Nephron progenitor cell (in vitro differentiated cells): ENCODE measurements at places on chromosomes 12 and 14.

GRCh38 chr14:33186656-33187055, 248.0 kb downstream of the NPAS3 start:
- DNase-seq, result no peak

GRCh38 chr14:77882098-77882497, 82.2 kb downstream of the ADCK1 start:
- DNase-seq, result no peak

GRCh38 chr14:89265234-89265633, 151.8 kb downstream of the FOXN3 start:
- DNase-seq, result no peak

DNA sequence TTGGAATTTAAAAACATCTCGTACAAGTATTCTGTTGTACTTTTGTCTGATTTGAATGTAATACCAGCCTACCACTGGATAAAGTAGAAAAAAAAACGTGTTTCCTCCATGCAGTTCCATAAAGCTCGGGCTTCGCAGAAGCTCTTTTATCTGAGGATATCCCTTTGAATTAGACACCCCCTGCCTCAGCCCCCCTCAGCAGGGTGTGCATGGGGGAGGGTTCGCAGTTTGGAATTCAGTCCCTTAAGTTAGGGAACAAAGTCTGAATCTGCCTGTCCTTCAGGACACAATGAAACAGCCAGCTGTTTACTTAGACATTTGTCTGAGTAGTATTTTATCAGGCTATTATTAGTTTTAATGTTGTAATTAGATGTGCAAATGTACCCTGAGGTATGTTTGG, 234.0 kb upstream of the CAND1 start:
- no peak for DNase-seq

GRCh38 chr14:83300476-83301064, 1766.9 kb upstream of the SEL1L start:
- no peak for DNase-seq

DNA sequence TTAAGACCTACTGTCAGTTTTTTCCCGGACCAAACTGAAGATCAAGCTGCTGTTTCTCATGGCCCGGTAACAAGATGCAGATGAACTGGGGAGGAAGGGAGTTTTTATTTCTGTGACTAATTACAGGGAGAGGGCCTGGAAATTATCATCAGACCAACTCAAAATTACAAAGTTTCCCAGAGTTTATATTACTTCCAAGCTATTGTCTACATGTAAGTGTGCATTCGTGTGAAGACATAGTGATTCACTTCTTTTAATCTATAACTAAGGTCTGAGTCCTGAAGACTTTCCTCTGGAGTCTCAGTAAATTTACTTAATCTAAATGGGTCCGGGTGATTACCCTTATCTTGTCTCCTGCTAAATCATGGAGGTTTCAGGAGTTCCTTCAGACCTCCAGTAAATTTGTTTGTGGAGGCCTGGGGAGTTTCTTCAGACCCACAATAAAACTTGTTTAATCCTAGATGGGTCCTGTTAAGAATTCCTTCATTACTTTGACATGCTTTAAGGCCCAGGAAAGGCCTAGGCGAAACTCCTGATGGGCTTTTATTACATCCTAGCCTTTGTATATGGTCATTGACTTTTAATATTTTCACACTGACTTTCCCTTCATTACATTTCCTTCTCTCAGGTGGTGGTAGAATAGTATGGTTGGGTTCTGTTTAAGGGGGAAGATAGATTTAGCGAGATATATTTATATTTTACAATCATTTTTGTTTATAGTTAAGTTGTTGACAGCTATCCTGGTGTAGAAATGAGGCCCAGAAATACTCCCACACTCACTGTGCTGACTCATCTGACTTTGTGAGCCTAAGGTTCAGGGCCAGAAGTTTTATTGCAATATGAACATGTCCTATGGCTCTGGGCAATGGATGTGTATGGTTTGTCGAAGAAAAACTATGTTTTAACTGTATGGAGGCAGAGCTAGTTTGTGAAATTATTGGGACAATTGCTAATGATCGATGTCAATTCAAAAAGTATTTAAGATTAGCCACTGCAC, 627.0 kb upstream of the FBXO33 start:
- DNase-seq, result no peak

DNA sequence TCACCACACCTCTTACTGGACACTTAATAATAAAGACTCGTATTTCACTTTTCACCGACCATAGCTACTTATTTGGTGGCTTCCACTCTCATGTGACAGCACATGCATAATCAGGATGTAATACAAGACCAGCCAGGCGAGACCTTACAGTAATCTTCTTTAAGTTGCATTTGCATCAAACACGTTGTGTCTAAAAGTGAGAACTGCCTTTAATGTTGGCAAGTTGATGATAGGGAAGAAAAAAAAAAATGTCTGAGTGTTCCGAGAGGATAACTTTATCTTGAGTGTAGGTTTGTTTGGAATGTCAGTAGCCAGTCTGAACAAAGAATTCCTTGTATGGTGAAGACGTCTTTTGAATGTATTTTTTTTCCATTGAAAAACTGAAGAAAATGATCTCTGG, 440.4 kb downstream of the ADAMTS20 start:
- no peak for DNase-seq

DNA sequence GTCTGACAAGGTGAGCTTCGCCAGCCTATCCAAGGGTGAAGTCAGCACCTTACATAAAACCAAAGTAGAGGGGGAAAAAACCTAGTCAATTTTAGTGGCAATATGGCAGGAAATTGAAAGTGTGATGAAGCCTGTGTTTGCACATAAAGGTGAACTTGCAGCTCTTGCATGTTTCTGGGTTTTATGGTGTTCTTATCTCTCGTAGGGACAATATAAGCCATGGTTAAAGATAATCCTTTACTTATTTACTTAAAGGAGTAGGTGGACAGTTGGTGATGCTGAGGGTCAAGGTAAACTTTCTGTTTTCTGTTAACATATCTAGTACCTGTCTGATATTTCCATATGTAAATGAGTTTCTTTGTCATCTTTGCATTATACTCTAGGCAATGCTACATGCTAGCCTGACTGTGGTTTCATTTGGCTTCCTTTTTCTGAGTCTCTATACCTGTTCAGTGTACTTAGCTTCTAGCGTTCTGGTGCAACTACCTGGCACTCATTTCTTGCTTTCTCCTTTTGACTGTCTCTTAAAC, 32.8 kb downstream of the CCDC91 start:
- DNase-seq, result no peak

- no peak for DNase-seq
Measured at GRCh38 chr12:16034136-16034817, 123.1 kb downstream of the DERA start.

DNA sequence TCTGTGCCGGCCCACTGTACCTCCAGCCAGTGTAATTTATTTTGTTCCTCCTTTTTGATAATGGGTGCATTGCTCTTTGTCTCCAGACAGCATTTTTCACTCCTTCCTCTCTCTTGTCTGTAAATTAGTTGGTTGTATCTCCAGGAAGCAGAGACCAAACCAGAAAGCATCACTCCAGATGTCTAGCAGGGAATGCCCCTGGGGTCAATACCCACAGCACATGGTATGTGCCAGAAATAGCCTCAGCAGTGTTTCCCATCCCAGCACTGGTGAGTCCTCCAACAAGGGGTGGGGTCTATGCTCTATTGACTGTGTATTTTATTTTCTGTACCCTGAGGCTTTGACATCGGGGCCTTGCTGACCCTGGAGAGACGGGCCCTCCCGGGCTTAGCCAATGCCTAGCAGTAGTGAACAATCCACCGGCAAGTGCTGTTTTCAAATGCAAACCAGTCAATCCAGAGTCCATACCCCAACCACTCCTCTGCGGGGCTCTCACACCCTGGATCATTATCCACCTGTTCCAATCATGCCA, 50.2 kb upstream of the FZD10 start:
- no peak for DNase-seq
